Dermis blood vessel endothelial cell (primary cell): ENCODE measurements at places on chromosomes 5 and 9.

DNA sequence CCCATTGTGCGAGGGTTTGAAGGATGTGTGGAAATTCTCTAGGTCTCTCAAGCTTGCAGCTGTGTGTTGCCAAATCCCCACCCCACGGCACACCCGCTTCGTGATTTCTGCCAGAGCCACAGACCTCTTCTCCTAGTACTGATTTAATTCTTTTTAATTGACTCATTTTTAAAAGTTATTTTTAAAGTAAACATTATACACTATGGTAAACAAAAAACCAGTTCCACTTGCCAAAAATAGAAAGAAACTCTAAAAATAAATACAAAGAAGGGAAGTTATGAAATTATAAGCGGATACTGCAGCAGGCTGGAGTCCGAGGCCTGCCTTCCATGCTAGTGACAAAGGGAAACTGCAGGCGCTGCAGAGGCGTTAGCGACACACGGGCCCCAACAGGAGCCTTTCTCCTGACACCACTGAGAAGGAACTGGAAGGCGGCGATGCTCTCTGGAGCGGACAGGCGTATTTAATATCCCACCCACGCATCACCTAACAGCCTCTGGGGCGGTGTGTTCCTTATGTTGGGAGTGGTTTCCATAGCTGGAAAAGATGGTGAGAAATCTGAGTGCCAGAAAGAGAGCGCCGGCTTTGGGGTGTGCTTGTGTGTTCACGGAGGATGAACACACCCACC is 122.5 kb downstream of the COL23A1 start:
- DNase-seq: peak; percentile 10

GRCh38 chr9:129111528-129112151 is 425 bp downstream of the PTPA start:
- peak; percentile 63 for DNase-seq

GRCh38 chr9:13750639-13751038 is 471.1 kb upstream of the MPDZ start:
- DNase-seq: no peak

GRCh38 chr5:8912106-8912505 is 633.8 kb downstream of the SEMA5A start:
- no peak for DNase-seq

- no peak for DNase-seq
Measured at GRCh38 chr5:110872963-110873362, 134.2 kb downstream of the SLC25A46 start.

DNA sequence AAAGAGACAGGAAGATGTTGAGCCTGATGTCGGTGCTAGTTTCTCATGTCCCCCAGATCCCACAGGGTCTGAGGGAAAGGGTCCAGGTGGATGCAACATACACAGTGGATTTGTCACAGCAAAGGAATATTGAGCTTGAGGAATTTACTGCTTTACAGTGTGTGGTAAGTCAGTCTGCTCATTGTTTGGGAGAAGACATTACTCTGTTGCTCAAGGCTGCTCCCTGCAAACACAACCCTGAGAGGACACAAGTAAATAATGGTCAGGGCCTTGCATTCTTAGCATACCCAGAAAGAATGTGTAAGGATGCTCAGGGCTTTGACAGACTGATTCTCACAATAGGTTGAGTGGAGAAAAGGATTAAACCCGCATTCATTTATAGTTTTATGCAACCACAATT is 7.3 kb upstream of the MAN2A1 start:
- DNase-seq: no peak

GRCh38 chr9:133839822-133840329 is 101.7 kb upstream of the SARDH start:
- peak; percentile 49 for DNase-seq

GRCh38 chr9:76245518-76245917 is 148.7 kb downstream of the RFK start:
- no peak for DNase-seq

- DNase-seq: peak; percentile 25
Measured at GRCh38 chr5:139181835-139182452, 16.2 kb downstream of the SIL1 start.

GRCh38 chr5:96333391-96333790 is 99.7 kb downstream of the PCSK1 start:
- no peak for DNase-seq

- peak; percentile 54 for DNase-seq
Measured at GRCh38 chr5:1437226-1437829, 7.9 kb downstream of the SLC6A3 start.

DNA sequence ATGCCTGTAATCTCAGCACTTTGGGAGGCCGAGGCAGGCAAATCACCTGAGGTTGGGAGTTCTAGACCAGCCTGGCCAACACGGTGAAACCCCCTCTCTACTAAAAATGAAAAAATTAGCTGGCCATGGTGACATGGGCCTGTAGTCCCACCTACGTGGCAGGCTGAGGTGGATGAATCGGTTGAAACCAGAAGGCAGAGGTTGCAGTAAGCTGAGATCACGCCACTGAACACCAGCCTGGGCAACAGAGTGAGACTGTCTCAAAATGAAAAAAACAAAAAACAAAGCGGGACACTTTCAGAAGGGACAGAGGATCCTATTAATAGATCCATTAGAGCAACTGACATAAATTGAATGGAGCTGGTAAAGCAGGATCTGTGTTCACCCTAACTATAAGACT is 89.6 kb upstream of the SGCD start:
- DNase-seq: no peak

- no peak for DNase-seq
Measured at GRCh38 chr5:27308153-27308552, 269.8 kb upstream of the CDH9 start.

DNA sequence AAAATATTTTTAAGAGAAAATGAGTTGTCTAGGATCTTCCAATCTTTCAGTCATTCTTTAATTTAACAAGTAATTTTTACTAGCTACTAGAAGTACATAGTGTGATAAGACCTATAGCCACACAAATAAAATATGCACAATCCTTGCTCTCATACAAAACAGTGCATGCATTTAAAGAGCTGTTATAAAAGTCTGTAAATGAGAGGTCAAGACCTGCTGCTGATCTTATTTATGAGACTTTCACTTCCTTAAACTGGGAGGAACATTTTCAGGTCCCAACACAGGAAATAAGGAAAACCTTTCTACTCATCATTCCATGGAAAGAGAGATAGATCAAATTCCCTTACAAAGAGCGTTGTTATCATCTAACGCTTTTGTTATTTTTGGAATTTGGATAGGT is 54.2 kb upstream of the PAM start:
- no peak for DNase-seq

DNA sequence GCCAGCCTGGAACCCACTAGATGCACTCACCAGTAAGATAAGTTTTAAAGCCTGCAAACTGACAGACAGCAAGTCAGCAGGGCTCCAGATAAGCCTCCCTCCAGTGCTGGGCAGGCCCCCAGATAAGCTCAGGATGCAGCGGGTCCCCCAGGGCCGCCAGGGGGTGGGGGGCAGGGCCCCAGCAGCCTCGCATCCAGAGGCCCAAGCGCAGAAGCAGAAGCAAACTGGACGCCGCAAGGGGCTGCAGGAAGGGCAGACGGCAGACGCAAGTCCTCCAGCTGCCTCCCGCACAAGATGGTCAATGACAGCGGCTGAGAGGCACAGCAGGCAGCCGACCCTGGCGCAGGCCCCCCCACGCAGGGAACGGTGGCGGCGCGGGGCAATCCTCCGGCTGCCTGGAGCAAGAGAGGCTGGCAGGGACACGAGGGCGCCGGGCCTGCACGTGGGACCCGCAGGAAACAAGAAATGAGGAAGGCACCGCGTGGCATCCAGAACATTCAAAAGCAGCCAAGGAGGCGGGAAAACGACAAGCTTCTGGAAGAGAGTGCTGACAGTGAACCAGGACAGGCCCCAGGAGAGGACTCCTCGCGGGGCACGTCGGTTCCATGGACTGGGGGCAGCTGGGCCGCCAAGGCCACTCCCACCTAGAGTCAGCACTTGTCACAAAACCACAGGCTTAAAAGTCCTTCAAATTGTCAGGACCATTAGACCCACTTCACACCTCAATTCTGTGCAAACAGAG is 49.8 kb downstream of the ROR2 start:
- DNase-seq: no peak

GRCh38 chr9:100427366-100428263 is 672 bp downstream of the MSANTD3 start:
- DNase-seq: peak; percentile 76

GRCh38 chr5:82796643-82797416 is 280.4 kb downstream of the TMEM167A start:
- DNase-seq: no peak

- peak; percentile 42 for DNase-seq
Measured at GRCh38 chr9:35791297-35791921, at the start of gene NPR2. Gene NPR2 (plus strand): TSS chr9:35791591. CDS start chr9:35792409, 818 bp downstream.

DNA sequence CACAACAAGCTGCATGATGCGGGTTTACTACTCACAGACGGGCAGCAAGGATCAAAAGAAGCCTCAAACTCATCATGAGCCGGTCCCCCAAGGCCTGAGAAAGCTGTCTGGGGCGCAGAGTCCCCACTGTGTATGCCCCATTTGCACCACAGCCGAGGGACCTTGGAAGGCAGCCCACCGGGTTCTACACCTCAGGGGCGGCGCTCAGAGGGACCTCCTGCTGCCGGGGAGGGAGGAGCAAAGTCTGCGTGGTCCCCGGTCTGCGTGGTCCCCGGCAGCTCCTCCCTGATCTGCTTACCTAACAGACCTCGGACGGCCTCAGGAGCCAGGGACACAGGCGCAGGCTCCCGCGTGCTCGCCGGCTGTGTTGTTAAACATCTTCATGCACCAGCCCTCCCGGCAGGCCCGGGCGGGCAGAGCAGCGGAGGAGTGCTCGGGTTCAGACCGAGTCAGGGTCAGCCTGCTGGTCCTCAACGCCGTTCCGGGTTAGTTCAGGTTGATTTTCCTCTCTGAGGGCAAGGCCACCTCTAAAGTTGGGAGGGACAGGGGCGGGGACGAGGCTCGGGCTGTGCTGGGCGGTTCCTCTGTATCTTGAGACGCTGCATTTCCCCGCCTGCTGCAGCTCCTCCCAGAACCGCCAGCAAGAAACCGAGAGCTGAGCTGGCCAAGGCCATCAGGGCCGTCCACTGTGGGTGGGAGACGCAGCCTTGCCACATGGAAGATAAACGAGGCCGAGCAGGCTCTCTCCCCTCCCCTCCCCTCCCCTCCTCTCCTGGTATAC is 74.6 kb downstream of the MRPL36 start:
- peak; percentile 2 for DNase-seq

DNA sequence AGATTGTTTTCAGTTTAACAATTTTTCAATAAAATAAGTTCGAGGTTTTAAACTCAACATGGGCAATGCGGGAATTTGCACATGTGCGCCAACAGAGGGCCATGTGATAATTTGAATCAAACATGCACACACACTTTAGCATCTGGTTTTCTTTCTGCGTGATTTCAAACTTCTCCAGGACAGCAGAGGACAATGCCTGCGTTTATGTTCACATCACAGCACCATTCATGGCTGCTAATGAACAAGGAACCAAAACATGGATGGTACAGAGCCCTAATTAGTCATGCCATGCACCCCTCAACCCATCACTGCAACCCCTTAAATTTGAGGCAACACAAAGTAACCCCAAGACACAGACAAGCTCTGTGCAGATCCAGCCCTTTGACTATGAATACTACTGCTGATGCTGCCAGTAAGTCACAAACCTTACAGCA is 2.8 kb downstream of the SHC3 start:
- DNase-seq: no peak

DNA sequence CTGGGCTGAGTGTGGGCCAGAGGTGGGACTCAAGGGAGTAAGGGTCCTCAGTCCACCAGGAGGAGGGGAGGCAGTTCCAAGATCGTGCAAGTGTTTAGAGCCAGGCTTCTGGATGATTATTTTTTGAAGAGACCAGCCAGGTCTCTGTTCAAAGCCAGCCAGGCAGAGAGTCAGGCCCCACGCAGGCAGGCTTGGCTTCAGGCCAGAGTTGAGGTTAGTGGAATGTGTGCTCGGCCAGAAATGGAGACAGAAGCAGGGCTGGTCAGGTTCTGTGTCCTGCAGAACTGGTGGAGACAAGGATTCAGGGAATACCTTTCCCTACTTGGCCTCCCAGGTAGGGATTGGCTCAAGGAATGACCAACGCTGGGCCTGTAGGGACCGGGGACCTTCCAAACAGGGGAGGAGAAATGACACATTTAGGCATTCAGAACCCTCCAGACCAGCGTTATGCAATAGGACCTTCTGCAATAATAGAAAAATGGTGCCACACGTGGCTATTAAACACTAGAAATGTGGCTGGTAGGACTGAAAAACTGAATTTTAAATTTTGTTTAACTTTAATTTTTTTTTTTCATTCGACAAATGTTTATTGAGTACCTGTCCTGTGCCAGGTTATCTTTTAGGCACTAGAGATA is 106.2 kb downstream of the CMYA5 start:
- DNase-seq: peak; percentile 8

GRCh38 chr5:140857177-140857986 is 1.7 kb downstream of the PCDHA10 start:
- DNase-seq: no peak

GRCh38 chr5:24646915-24647314 is 2.1 kb upstream of the CDH10 start:
- no peak for DNase-seq

- no peak for DNase-seq
Measured at GRCh38 chr9:2489838-2490314, 131.7 kb upstream of the VLDLR start.

- no peak for DNase-seq
Measured at GRCh38 chr9:20988671-20989315, 42.6 kb downstream of the HACD4 start.

GRCh38 chr9:135945969-135946368 is 15.2 kb downstream of the UBAC1 start:
- no peak for DNase-seq

DNA sequence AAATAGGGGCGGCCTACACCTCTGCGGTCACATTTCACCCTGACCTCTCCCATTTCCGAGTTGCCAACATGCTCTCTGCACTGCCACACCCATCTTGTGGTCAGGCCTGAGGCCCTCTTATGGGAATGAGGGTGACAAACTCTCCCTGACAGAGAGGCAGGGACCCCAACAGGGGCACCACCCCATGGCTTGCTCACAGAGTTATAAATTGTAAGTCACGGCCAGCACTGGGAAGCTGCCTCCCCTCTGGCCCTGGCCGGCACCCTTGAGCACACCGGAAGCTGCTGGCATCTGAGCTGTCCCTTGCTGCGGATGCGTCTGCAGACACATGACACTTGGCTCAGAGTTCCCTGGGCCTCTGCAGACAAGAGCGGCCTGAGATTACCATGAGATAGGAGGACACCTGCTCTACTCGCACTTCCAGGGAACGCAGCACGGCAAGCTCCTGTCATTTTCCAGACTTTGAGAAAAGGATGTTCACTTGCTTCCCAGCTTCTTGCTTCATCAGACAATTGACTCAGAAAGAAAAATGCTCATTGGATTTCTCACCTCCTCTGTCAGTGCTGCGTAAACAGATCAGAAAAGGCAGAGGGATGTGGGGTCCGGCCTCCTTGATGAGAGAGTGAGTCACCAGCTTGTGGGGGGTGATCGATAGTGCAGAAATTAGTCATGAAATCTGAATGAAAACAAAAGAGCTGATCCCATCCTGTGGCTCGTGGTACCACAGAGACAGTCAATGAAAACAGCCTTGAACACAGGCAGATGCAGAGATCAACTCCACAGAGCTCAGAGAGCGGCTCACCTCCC is 269.8 kb downstream of the SYK start:
- peak; percentile 51 for DNase-seq
